ENCODE measurements at places on chromosomes 2 and 18.

- peak; percentile 27 for DNase-seq
These were observed 62.0 kb downstream of the GLI2 start for GRCh38 chr2:120797421-120798221.

- DNase-seq, result no peak
These were observed 525.1 kb upstream of the FAM98A start for GRCh38 chr2:34123996-34124785.

- DNase-seq, result no peak
These were observed 178.1 kb upstream of the CYP26B1 start for GRCh38 chr2:72325592-72326422.

- DNase-seq, result no peak
These were observed 49.5 kb upstream of the TBC1D8 start for GRCh38 chr2:101200676-101201075.

- DNase-seq, result no peak
These were observed 105.6 kb upstream of the NOL4 start for GRCh38 chr18:34330308-34330707.

DNA sequence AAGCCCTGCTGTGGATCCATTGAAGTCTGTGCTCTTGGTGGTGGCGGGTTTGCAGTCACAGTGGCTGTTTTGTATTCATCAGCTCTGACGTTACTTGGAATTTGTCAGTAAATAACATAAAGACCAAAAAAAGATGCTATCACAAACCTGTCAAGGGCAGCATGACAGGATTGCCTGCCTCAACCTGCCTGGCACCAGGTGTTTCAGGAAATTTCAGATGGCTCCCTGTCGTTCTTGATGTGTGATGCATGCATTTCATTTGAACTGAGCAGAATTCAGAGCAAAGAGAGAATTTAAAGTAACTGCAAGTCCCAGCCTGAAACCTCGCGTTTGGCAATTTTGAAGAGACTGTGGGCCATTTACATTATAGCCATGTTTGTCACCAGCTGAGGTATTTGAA, 50.3 kb upstream of the EPC2 start:
- DNase-seq, result no peak

DNA sequence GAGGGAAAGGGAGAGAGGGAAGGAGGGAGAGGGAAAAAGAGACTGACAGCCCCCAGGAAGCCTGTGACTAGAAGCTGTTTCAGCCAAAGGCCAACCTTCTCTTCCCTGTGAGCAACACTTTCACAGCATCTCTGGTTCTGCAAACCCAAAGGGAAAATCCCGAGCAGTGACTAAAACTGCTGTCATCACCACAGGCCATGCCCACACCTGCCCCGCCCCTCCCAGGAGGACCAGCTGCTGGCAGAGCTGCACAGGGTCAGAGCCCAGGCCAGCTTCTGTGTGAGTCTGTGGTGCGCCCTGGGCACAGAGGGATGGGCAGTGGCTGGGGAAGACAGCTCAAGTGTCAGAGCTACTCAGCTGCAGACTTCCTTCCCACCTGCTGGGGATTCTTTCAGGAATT, 64.9 kb upstream of the OTOS start:
- DNase-seq, result no peak

- DNase-seq, result no peak
These were observed 98.8 kb upstream of the MMADHC start for GRCh38 chr2:149686136-149687051.

DNA sequence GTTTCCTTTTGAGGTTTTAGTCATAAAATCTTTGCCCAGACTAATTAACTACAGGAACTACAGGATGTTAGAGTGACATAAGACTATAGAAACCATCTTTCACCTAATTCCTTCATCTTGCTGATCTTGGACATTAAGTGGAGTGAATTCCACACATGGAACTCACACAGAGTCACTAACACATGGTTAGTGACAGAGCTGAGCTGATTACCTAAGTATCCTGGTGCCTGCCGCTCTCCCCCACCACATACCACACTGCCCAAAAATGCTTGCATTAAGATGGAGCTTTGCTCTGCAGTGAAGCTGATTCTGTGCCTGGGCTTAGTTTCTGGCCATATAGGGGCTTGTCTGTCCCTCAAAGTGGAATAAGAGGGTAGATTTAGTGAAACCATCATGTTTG, 332.9 kb upstream of the NT5C1B start:
- DNase-seq, result no peak

DNA sequence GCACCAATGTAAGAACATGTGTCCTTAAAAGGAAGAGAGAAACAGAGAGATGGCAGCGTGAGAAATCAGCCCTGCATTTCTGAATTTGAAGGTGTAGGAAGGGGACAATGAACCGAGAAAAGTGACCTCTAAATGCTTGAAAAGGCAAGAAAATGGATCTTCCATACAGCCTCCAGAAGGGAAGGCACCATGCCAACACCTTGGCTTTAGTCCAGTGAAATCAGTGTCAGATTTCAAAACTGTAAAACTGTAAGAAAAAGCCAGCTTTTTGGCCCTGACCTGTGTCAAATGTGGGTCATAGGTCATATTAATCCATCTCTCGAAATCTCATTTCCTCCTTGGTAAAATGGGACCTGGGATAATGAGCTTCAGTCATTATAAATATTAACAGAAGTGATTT, 762.3 kb downstream of the DCDC2C start:
- no peak for DNase-seq

DNA sequence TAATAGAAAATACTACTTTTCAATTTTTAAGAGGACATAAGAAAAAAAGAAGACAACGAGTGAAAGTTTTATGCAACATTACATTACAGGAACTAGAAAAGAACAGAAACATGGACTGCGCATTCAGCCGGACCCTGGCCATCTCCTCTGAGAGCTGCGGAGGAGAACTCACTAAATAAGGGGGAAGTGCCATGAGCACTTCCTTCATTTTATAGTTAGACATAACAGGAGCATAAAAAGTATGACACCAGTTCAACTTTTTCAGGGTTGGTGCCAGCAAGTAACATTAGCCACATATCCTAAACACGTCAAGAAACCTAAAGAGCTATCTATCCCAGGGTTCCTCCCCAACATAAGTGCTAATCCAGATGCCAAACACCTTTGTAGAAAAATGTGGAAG, 78.0 kb upstream of the SERTAD2 start:
- DNase-seq, result no peak

GRCh38 chr2:212797484-212798205, 259.0 kb upstream of the ERBB4 start:
- no peak for DNase-seq

GRCh38 chr2:3913166-3913565, 209.8 kb downstream of the DCDC2C start:
- no peak for DNase-seq

DNA sequence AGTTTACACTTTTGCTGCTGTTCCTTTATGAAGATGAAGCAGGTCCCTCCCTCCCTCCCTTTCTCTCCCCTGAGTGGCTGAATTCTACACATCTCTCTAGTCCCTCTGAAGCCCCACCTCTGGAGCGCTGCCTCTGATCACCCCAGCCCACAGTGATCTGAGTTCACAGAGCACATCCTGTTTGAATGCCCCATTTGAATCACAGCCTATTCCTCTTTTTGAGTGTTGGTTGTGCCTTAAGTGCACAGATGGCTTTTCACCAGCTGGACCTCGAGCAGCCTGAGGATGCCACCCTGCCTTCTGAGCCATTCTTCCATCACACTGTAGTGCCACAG, 87.1 kb downstream of the ITGB1BP1 start:
- DNase-seq, result no peak

GRCh38 chr2:19480673-19481072, 122.2 kb upstream of the OSR1 start:
- DNase-seq, result no peak

- no peak for DNase-seq
These were observed 87.8 kb downstream of the PDE11A start for GRCh38 chr2:177984749-177985148.

- DNase-seq, result no peak
These were observed 77.6 kb downstream of the EN1 start for GRCh38 chr2:118769707-118770400.

DNA sequence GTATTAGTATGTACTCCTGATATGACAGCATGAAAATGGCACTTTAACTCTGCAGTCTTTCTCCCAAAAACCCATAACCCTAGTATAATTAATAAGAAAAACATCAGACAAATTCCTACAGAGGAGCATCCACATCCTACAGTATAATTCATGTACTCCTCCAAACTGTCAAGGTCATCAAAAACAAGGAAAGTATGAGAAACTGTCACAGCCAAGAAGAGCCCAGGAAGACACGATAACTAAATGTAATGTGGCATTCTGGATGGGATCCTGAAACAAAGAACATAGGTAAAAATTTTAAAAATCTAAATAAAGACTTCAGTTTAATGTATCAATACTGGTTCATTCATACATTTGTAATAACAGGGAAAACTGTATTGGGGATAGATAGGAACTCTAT, 88.2 kb downstream of the SLC66A3 start:
- no peak for DNase-seq

DNA sequence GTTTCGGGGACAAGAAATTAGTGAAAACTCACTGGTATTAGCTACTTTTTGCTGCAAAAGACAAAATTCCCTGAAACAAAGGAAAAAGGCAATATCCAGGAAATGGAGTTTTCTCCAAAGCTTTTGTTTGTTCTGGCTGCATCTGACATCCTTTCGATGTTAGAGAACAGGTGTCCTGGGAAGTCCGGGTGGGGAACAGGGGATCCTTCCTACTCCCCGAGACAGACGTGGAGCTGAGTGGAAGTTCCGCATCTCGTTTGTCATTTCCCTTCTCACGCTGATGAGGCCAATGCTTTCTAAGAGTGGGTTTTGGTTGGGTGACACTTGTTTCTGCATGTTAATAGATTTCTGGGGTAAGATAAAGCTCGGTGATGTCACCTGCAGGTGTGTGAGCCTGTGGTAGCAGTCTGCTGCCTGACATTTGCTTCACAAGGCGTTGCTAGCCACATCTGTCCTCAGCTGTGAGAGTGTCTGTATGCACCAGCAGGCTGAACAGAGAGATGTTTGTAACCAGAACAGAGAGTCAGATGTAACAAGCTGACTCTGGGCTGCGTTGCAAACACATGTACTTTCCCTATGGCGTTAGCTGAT, 125.9 kb downstream of the ACOXL start:
- DNase-seq, result peak; percentile 38

GRCh38 chr2:64127119-64127518, 17.1 kb downstream of the PELI1 start:
- DNase-seq, result no peak

GRCh38 chr2:222916229-222917197, 55.7 kb downstream of the ACSL3 start:
- DNase-seq, result no peak

- no peak for DNase-seq
These were observed 314.3 kb upstream of the POU3F3 start for GRCh38 chr2:104539649-104540048.

- DNase-seq, result no peak
These were observed 292.4 kb downstream of the TRIB2 start for GRCh38 chr2:13009027-13009642.

DNA sequence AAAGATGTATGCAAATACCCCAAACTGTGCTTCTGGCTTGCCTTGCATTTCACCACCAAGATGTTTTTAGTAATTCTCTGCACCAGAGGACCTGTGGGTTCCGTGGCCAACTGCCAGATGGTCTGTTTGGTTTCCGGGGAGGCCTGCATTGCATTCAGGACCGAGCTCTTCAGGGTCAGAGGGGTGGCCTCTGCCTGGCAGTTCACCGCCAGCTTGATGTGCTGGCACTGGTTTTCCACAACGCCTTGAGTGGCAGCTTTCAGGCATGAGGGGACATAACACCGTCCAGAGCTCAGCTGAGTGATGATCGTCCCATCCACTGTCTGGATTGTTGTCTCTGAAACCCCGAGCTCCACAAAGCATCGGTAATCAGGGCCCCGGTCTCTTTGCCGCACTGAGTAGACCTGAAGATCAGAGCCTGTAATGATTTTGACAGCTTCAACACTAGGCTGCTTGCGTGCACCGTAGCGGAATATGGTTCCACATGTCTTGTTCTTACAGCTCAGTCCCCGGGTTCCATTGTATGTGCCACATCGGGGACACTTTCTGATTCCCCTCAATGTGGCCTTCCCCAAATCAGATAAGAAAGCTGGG, 9.4 kb downstream of the C2orf42 start:
- no peak for DNase-seq

GRCh38 chr2:19833978-19834377, 67.8 kb downstream of the TTC32 start:
- no peak for DNase-seq

GRCh38 chr2:205750797-205751196, 68.5 kb downstream of the NRP2 start:
- no peak for DNase-seq

DNA sequence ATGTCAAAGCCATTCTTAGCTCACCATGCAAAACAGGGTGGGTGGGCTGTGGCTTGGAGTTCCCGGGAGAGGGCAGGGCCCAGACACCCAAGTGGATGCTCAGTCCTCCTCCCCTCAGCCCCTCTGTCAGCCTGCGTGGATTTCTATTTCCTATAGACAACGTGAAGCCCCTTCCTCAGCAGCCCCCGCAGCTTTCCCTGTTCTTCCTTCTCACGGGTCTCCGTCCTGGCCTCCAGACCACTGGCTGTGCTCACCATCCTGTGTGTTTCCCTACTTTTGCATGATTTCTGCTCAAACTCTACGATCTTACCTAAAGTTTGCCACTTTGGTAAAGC, 155.0 kb upstream of the PXDN start:
- DNase-seq, result no peak

GRCh38 chr18:6580401-6580800, 149.1 kb upstream of the ARHGAP28 start:
- no peak for DNase-seq

DNA sequence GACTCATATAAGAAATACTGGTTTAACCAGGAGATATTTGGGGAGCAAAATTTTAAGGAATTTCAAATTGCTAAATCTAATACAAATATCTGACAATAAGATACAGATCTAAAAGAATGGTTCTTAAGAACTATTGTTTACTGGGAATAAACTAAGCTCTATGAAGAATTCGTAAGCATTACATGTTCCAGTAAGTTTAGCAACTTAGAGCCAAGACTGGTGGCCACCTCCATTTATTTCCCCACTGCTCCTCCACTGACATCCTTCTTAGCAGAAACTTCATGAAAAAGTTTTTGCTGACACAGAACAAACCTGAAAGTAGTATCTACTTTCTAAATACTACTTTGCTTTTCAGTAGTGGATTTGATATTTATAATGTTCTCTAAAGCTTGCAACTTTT, 83.0 kb downstream of the ACSL3 start:
- DNase-seq, result no peak

DNA sequence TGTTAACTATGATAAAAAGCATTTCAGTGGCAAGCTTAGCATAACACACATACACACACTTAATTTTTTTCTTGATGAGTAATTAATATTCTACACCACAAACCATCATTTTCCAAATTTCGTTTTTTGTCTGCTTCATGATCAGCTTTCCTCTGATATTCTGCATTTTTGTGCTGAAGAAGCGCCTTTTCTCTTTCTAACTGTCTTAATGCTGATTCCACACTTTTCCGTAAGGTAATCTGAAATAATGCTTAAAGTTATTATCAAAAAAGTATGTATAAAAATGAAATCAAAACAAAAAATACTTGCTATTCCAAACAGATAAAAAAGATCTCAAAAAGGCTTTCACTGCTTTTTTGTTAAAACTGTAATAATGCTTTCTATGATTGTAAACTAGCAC, 60.1 kb downstream of the SLC66A3 start:
- DNase-seq, result no peak

- DNase-seq, result no peak
These were observed 37.3 kb downstream of the MTCL1 start for GRCh38 chr18:8742387-8743361.
